ENCODE measurements at places on chromosomes 5 and 9.
A peak's percentile ranks its signal among the peaks of the same experiment; 100 is the strongest.

- no peak for ATAC-seq
Observed at GRCh38 chr9:75845806-75846205, 44.7 kb upstream of the PCSK5 start.

- peak; percentile 97 for ATAC-seq
Observed at GRCh38 chr9:73132034-73132776, 19.5 kb upstream of the ANXA1 start.

- no peak for ATAC-seq
Observed at GRCh38 chr5:114185274-114185673, 176.6 kb upstream of the KCNN2 start.

- peak; percentile 4 for ATAC-seq
Observed at GRCh38 chr9:5455181-5455580, 4.8 kb downstream of the CD274 start.

- ATAC-seq, result peak; percentile 97
Observed at GRCh38 chr5:59893429-59894227, at the start of gene PDE4D. Gene PDE4D, minus strand, starts transcription at chr5:59893726.

GRCh38 chr5:143582869-143583268 lies 179.4 kb upstream of the NR3C1 start:
- peak; percentile 82 for ATAC-seq

DNA sequence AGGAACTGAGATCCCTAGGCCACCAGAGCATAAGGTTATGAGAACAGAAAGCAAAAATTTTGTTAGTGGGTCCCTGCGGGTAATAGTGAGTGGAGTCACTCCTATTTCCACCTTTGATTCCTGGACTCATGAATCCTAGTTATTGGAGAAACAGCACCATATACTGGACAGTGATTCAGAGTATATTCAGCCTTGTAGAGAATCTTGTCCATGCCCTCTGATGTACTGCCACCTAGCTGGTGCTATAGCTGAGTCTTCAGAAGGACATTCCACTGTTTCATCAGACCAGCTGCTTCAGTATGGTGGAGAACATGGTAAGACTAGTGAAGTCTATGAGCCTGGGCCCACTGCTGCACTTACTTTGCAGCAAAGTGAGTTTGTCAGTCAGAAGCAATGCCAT lies 25.0 kb upstream of the ITGA2 start:
- ATAC-seq, result peak; percentile 75

DNA sequence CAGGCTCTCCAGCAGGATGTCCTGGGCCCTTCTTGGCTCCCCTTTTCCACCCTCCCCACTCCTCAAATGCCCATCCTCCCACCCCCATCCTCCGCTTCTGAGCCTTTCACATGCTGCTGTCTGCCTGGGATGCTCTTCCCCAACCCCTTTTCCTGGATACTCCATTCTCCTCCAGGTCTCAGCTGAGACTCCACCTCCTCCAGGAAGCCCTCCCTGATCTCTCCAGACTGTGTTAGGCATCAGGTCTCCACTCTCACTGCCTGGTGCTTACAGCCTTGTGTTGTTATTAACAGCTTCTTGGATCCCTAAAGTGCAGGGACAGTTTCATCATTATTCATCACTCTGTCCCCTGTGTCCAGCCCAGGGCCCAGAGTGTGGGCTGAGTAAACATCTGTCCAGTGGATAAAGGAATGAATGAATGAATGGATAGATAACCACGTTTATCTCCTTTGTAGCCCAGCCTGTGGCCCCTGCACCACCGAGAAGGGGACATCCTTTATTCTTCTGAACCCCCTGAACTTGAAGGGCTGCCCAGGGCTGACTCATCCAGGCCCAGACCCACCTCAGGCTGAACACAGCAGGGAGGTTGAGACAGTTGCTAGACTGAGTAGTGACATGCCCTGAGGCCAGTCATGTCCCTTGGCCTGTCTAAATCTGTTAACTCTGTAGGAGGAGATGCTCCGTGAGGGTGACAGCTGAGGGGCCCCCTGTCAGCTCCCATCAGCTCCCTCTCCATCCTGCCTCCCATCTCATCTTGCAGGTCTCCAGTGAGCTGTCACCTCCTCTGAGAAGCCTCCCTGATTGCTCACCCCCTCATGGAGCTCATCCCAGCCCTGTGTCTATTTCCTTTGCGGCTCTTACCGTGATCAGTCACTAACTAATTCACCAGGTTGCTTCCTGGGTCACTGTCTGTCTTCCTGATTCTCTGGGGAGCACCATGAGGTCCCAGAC lies 14.6 kb upstream of the LAMC3 start:
- no peak for ATAC-seq

DNA sequence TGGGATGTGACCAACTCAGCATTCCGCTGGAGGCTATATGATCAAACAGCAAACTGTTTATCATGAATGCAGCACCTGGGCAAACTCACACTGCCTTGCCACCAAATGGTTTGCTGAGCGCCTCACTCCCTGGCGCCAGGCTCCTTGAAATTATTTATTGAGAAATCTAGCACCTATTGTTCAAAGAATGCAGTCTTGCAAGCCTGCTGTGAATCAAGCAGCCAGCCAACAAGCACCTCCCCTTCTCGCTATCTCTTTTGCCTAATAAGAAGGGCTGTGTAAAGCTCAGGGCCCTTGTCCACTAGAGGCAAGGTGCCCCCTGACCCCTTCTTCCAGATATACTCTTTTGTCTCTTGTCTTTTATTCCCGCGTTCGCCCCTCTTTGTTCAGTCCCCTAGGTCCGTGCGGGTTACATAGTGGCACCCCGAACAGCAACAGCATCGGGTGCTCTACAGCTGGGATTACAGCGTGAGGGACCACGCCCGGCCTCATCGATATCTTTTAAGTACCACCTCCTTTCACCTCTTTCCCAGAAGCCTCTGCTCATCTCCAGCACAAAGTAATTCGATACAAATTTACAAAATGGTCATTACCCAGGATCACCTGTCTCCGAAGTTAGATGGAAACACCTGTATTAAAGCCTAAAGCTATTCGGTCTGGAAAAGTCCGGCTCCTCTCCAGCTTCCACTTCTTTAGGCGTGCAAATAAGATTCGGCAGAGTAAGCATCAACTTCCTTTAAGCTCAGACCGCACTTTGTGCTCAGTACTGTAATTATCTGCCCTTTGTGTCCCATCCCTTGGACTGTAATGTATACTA lies 896 bp downstream of the RIGI start:
- ATAC-seq, result peak; percentile 9

- peak; percentile 7 for ATAC-seq
Observed at GRCh38 chr9:14326264-14326826, 12.4 kb upstream of the NFIB start.

GRCh38 chr5:154367101-154367500 lies 78.7 kb upstream of the SAP30L start:
- ATAC-seq, result no peak

DNA sequence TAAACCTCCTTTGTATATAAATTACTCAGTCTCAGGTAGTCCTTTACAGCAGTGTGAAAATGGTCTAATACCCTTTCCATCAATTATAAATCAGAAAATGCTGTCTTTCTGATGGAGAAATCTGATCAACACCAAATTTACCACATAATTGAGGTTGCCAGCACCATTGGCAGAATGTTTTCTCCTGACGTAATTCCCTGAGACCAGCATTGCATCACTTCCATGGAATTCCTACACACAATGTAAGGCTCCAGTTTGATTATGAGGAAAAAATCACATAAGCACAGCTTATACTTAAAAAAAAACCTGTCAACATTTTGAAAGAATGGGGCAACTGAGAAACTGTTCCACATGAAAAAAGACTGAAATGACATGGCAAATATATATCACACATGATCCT lies 618.7 kb upstream of the CDH6 start:
- no peak for ATAC-seq

DNA sequence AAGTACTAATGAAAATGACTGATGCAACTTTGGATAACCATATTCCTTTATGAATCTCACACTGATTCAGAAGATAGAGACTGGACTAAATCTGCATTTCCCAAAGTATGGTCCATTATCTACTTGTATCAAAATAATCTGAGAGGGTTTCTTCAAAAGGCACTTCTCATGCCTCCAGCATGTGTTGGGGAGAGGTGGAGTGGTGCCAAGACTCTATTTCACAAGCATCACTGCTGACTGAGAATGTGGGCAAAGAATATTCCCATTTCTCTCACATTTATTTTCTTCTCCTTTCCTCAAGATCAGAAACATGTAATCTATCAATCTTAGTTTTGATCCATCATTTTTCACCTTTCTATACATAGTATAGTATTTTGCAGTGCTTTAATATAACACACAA lies 135.4 kb downstream of the GABRB2 start:
- ATAC-seq, result no peak

DNA sequence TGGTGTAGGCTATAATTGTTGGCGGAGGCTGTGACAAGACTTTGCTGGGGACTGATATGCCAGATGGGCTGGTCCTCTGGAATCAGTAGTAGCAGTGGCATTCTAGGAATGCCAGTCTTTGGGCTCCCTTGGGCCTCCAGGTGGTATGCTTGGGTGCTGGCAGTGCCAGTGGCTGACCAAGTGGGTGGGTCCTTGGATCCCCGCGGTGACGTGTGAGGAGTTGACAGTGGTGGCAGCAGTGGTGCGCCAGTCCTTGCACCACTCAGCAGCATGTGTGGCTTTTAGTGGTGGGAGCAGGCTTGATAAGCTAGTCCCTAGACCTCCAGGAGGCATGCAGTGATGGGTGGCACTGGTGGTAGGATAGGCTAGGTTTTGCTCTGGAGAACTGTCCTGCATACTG lies 63.9 kb downstream of the UNC13B start:
- ATAC-seq, result no peak

GRCh38 chr5:133245191-133246052 lies 193.6 kb downstream of the HSPA4 start:
- ATAC-seq, result peak; percentile 74

DNA sequence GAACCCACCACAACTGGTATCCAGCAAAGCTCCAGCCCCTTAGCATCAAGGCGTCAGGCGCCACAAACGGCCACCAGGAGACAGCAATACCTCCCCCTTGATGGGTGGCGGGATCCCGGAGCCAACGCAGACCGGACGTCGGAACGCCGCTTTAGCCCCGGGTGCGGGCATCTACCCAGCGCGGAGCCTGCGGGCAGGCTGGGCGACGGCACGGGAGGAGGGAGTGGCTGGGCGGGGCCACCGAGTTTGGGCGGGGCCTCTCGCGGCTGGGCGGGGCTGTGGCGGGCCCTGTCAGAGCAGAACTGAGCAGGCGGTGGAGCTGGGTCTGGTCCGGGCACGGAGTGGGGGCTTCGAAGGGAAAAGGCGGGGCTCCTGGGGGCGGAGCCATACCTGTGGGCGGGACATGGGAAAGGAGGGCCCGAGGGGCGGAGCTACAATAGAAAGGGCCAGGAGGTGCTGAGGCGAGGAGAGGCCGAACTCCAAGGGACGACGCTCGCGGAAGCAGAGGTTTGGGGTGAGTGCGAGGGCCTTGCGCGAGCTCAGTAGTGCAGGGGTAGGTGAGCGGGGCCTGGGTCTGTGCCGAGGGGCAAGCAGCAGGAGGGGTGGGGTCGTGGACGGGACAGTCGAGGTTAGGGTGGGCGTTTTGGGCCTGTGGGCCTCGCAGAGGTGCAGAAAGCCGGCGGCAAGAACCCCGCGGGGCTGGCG lies 40.2 kb upstream of the GARNL3 start:
- ATAC-seq, result peak; percentile 83

DNA sequence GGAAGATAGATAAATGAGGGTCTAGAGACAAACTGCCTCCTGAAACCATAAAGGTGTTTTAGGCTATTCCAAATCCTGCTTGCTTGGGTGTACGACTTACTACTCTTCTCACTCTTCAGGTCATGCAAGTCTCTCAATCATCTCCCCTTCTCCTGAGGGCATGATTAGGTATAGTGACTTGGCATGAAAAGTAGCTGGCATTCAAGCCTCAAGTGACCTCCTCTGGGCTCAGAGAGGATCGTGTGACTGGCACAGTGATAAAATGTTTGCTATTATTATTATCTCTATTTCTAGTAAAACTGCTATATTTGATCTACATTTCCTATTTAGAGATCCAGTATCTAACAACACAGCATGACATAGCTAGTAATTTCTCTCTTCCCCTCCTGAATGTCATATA lies 494.8 kb downstream of the SPOCK1 start:
- no peak for ATAC-seq

GRCh38 chr9:3018691-3019230 lies 174.9 kb upstream of the PUM3 start:
- ATAC-seq, result no peak

- peak; percentile 60 for ATAC-seq
Observed at GRCh38 chr9:69900406-69900805, 79.8 kb downstream of the CFAP95 start.

GRCh38 chr9:30289435-30289834 lies 2095.0 kb upstream of the ACO1 start:
- no peak for ATAC-seq

Data from SK-N-SH treated with all-trans-retinoic acid at 6 μM for 48 hours (cell line).